ENCODE measurements at places on chromosomes 4 and X. TPM values are rescaled to one million over a fixed set of nuclear protein-coding genes. Genes with fewer than 3 reads are reported as not detected.

DNA sequence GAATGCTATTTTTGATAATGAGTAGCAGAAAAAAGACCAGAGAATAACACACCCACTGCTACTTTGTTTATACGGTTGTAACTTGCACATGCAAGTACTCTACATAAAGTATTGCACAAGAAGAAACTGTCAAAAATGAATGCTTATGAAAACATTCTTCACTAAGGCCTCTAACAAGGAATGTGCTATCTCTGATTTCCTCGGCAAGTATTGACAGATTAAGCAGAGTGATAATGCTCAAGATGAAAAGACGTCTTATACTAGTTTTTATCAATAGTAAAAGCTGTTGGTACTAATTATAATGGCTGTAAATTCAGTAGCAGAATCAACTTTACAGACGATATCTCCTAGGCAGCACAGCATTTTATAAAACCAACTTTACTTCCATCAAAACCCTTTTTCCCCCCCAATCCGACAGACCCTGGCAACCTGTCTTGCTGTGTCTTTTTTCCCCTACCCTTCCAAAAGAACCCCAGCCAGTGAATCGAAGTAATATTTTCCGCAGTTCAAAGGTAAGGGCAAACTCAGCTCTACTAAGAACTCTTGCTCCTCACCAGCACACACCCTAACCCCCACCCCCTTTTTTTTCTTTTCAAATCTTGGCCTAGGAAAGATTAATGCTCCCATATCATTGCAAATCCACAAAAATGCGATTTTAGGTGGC, 1.5 kb downstream of the FRYL start:
- no peak for DNase-seq

Gene BBS7
- 10.3 TPM for total RNA-seq

DNA sequence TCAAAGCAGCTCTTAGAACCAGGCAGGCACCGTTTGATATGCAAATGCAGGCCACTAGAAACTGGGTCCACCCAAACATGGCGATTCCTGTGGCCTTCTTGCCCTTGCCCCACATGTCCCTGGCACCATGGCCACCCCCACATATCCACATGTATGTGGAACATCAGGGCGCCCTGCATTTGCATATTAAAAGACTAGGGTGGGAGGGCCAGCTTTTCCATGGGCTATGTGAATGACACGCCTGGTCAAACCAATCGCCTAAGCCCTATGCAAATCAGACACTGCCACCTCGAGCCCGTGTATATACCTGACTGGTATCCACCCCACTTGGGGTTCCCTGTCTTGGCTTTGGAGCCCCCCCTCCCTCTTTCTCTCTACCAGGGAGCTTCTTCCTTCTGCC, 107.0 kb downstream of the ABLIM2 start:
- no peak for DNase-seq

Gene SEC24B
- total RNA-seq: 33.9 TPM

DNA sequence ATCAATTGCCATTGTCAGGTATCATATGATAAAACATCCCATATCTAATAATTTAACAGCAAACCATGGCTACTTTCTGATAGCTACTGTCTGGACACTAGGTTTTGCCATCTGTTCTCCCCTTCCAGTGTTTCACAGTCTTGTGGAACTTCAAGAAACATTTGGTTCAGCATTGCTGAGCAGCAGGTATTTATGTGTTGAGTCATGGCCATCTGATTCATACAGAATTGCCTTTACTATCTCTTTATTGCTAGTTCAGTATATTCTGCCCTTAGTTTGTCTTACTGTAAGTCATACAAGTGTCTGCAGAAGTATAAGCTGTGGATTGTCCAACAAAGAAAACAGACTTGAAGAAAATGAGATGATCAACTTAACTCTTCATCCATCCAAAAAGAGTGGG, 7.0 kb downstream of the NPY5R start:
- DNase-seq: no peak

DNA sequence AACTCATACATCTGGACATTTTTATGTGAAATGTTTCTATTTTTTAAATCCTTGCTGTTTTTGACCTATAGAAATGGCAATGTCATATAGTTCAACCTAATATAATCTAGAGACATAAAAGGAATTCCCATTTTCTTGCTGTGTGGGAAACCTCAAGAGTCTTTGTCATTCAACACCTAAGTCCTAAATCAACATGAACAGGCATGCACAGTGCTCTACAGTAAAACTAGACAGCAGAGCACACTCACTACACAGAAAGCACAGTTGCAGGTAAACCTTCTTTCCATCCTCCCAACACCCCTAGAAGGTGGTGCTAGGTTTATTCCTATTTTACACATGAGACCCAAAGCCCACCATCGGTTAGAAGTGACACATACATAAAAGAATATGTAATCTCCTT, 79.1 kb upstream of the C1QTNF7 start:
- no peak for DNase-seq

DNA sequence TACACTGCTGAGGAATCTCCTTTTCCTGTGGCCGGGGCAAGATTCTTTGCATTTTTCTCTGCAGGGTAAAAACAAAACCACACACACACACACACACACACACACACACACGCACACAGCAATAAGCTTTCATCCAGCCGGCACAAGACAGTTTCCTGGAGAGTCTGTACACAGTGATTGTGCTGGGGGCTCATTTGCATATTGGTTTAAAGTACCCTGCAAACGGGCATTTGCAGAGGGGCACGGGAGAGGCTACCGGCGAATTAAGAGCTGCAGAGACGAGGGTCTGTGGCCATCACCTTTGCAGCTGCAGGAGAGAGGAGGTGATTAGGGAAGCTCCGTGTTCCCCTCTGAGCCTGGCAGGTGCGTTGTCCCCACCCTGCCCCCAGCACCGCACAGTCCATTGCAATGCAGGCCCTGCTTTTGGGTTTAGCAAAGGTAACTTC, 219.9 kb downstream of the SHOX start:
- DNase-seq: no peak

- DNase-seq: no peak
Observed at GRCh38 chr4:75822416-75822815, 79.8 kb downstream of the PPEF2 start.

DNA sequence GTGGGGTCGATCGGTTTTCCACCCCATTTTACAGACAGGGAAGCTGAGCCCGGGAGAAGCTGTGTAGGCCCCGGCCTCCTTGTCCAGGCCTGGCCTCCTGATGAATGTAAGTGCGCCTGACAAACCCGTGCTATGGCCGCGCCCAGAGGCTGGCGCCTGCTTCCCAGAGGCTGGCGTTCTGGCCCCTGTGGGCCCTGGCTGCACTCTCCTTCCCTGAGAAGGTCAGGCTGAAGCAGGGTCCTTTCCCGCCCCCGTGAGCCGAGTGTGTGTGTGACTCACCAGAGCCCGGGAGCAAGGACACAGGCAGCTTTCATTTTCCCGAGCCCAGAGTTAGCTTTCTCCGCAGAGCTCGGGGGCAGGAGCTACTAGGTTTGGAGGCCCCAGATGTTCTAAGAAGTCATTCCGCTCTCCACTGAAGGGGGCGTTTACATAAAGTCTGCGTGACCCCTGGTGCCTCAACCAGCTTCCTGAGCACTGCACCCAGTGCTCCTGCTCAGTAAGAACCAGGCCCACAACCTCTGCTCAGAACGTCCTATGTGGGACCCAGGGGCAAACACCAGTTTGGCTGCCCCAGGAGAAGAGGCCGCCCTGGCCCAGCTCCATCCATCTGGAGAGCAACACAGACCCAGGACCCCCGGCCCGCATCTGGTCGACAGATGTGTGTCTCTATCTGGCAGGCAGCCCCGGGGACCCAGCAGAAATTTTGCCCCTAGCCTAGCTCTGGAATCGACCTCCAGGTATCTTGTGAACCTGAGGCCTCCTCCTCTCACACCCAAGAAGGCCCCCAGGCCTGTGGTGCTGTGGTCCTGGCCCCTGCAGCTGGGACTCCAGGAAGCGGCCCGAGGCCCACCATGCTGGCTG, 13.6 kb downstream of the UVSSA start:
- peak; percentile 37 for DNase-seq

DNA sequence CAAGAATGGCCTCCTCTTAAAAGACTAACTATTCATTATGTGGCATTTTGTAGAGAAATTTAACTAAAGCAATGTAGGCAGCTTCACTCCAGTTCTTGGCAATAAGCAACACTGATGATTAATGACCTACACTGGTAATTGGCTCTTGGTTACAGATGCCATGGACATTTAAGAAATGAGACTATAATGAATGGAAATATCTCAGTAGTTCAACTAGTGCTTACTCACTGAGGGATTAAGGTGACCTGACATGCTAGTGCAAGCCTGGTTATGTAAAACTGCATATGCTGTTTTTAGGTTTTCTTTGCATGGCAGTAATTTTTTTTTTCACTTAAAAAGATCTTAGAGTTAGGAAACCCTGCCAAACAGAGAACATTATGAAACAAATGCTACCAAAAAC, 152.7 kb upstream of the AADAT start:
- DNase-seq: no peak

- DNase-seq: no peak
Observed at GRCh38 chr4:102334624-102335023, 10.7 kb downstream of the SLC39A8 start.

- DNase-seq: no peak
Observed at GRCh38 chr4:81030061-81030980, at the start of gene BMP3. BMP3 (plus strand) TSS chr4:81030708; CDS start chr4:81031285, 577 bp downstream.

DNA sequence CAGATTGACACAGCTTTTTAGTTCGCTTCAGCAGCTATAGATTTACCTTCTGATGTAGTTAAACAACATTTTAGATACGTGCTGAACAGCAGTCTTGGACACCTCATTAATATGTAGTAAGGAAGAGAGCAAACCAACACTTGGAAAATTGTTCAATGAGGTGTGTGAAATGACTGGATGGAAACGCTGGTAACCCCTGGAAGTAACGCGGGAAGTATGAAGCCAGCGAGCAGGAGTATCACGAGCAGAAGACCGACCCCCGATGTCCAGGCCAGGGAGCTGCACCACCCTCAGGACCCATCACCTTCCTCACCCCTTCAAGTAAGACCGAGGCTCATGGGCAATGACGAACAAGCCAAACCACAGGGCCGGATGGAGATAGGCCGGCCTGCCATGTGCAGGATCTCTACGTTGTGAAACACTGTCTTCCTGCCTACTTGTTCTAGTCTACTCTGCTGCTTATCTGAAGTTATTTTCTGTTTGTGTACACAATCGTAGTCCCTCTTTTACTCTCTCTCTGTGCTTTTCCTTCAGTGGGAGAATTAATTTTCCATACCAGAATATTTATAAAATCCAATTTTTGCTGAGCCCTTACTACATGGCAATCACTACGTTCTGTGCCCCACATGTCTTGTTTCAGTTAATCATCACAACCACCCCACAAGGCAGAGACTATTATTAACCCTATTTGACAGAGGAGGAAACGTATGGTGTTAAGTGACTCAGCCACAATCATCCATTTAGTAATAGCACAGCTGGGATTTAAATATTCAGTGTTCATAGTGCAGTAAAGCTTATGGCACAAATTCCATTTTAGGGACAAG, 221.7 kb downstream of the APBB2 start:
- no peak for DNase-seq

- no peak for DNase-seq
Observed at GRCh38 chrX:113947548-113947947, 636.3 kb upstream of the HTR2C start.

DNA sequence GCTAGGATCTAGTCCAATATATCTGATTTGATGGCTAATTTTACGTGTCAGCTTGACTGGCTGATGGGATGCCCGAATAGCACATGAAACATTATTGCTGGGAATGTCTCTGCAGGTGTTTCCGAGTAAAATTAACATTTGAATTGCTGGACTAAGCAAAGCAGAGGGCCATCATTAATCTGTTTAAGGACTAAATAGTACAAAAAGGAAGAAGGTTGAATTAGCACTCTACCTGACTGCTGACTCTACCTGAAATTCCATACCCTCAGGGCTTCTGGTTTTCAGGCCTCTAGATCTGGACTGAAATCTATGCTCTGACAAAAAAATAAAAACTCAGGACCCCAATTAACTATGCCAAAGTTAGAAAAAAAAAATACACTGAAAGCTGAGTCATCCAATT, 1021.9 kb downstream of the FAM133A start:
- DNase-seq: no peak

DNA sequence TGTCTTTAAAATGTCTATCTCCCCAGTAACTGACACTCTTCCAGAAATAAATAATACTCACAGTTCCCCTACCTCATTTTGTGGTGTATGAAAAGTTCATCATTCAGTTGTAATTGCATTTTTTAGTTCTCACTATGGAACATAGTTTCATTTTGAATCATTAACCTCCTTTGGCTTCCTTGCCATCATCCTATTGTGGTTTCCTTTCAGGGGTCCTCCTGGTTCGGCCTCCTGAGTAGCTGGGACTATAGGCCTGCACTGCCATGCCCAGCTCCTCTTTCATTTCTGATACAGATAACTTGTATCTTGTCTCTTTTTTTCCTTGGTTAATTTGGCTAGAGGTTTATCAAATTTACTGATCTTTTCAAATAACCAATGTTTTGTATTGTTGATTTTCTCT, 23.1 kb upstream of the BLTP1 start:
- no peak for DNase-seq

Gene HPGD
- 0.98 TPM for total RNA-seq

Gene CLOCK
- total RNA-seq: 54.1 TPM

- peak; percentile 20 for DNase-seq
Observed at GRCh38 chr4:144449611-144450010, 196.3 kb upstream of the HHIP start.

GRCh38 chr4:18422685-18423084, 401.1 kb upstream of the LCORL start:
- DNase-seq: no peak

DNA sequence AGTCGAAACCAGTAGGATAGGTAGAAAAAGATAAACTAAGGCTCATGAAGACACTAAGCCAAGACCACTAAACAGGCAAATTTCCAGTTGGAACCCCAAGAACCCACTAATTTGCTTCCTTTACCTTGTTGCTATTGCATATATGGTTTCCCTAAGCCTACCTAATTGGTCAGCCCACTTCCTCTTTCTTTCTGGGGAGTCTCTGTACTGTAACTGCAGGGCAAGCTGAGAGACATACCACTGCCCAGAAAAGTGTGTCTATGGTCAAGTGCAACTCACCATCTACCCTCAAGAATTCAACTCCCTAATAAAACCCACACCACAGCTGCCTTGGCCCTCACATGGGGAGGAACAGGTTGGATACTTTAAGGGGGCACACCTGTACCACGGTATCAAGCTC, 28.6 kb downstream of the IDS start:
- no peak for DNase-seq

Gene ANK2
- 78.5 TPM for total RNA-seq

- no peak for DNase-seq
Observed at GRCh38 chr4:83237591-83237990, 47.0 kb downstream of the COQ2 start.

DNA sequence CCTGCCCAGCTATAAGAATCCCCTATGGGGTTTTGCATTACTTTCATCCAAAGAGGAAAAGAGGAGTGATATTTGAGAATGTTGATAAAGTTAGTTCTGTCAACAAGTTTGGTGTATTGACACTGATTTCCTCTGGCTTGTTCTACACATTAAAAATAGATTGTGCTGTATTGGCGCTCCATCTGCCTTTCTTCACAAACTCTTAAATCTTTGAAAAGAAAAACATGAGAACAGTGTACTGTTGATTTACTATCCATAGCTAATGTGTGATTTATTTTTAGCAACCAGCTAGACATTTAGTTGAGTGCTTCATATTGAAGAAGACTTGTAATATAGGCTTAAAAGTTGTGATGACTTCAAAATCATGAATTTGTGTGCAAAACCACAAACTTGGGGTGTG, 261.2 kb upstream of the ANKRD50 start:
- no peak for DNase-seq
